Hepatocyte (in vitro differentiated cells): ENCODE measurements at places on chromosomes 4 and X. TPM values are rescaled to one million over a fixed set of nuclear protein-coding genes. Genes with fewer than 3 reads are reported as not detected.

The ADH7 gene
- total RNA-seq = not detected in 2 replicates

The PPID gene
- 41.2 and 48.2 TPM in 2 replicates for total RNA-seq

GRCh38 chrX:149453030-149453429 lies 52.1 kb downstream of the IDS start:
- no peaks in the 10 kb centered on the region for H3K36me3 ChIP-seq
- no peaks in the 10 kb centered on the region for H3K27me3 ChIP-seq
- H3K4me1 ChIP-seq = no peaks in the 10 kb centered on the region
- H3K27ac ChIP-seq = no peak overlapping the region
- no peak overlapping the region for H3K4me3 ChIP-seq

The SH3RF1 gene
- total RNA-seq = 13.9 and 15.5 TPM in 2 replicates

The SPIN2B gene
- 8.0 and 9.1 TPM in 2 replicates for total RNA-seq

GRCh38 chr4:17323554-17324385 lies 188.1 kb downstream of the QDPR start:
- peaks cover 14% of the 10 kb centered on the region for H3K4me1 ChIP-seq
- no peaks in the 10 kb centered on the region for H3K27me3 ChIP-seq
- no peak overlapping the region for H3K4me3 ChIP-seq
- DNase-seq = peak; percentile 30
- no peaks in the 10 kb centered on the region for H3K36me3 ChIP-seq

DNA sequence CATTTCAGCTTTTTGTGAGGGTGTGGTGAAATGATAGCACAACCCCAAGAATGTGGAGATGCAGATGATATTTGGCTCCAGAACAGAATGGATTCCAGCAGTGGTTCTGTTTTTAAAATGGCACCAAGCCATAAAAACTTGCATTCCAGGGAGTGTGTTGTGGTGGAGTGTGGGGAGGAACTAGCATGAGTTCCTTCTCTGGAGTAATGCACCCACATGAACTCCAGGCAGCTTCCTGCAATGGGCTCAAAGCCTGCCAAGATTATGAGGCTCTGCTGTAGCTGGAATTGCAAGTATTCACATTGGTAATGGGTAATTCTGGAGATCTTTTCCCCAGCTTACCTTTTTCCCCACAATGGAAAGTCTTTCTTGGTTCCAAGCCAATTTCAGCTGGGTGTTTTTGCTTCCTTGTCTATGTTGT lies 161.4 kb downstream of the RAB28 start:
- no peak overlapping the region for H3K4me3 ChIP-seq
- no peaks in the 10 kb centered on the region for H3K4me1 ChIP-seq
- H3K36me3 ChIP-seq = no peaks in the 10 kb centered on the region
- no peaks in the 10 kb centered on the region for H3K27me3 ChIP-seq

- DNase-seq = no peak
- no peaks in the 10 kb centered on the region for H3K27me3 ChIP-seq
- no peaks in the 10 kb centered on the region for H3K36me3 ChIP-seq
- no peak overlapping the region for H3K27ac ChIP-seq
- no peaks in the 10 kb centered on the region for H3K4me1 ChIP-seq
Observed at GRCh38 chr4:2354118-2354517, 64.3 kb downstream of the ZFYVE28 start.

DNA sequence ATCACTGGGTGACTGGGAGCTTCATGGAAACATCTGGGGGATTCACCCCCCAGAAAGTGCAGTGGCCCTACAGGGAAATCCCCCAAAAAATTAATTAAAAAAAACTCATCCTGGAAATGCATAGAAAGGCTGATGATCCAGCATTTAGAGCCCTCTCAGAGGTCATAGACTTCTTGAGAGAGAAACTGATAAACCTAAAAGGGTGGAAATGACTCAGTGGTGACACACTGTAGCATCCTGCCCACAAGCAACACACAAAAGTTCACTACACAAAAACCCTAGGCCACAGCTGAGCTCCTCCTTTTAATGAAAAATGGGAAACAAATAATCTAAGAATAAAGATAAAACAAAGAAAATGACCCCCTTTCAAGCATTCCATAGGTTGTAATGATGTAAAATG lies 911.5 kb downstream of the GLUD2 start:
- H3K4me3 ChIP-seq = no peak overlapping the region
- H3K27me3 ChIP-seq = no peaks in the 10 kb centered on the region
- no peaks in the 10 kb centered on the region for H3K4me1 ChIP-seq
- DNase-seq = no peak
- H3K36me3 ChIP-seq = no peaks in the 10 kb centered on the region

The SORBS2 gene
- total RNA-seq = 52.1 and 56.5 TPM in 2 replicates

DNA sequence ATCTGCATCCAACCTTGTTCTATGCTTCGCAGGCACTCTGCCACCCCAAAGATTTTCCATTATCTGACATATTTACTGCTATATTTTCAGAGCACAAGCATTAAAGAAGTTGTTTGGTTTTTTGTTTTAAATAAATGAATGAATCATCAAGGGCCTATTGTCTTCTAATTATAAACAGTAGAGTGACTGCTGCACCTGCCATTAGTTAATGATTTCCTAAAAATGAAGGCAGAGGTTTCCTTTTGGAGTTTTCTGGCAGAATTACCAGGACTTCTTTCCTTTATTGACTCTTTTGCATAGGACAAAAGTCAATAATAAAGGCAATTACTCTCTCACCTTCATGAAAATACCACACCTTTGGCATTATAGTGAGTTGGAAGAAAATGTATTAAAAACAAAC lies 238.1 kb downstream of the INPP4B start:
- DNase-seq = no peak
- H3K36me3 ChIP-seq = no peaks in the 10 kb centered on the region
- H3K4me3 ChIP-seq = no peak overlapping the region
- no peak overlapping the region for H3K27ac ChIP-seq
- no peaks in the 10 kb centered on the region for H3K4me1 ChIP-seq
- no peaks in the 10 kb centered on the region for H3K27me3 ChIP-seq
